ENCODE measurements at places on chromosomes 7 and 10. TPM values are rescaled to one million over a fixed set of nuclear protein-coding genes. Genes with fewer than 3 reads are reported as not detected.

CALHM3 gene
- not detected for total RNA-seq

LYZL1 gene
- not detected for total RNA-seq

DNA sequence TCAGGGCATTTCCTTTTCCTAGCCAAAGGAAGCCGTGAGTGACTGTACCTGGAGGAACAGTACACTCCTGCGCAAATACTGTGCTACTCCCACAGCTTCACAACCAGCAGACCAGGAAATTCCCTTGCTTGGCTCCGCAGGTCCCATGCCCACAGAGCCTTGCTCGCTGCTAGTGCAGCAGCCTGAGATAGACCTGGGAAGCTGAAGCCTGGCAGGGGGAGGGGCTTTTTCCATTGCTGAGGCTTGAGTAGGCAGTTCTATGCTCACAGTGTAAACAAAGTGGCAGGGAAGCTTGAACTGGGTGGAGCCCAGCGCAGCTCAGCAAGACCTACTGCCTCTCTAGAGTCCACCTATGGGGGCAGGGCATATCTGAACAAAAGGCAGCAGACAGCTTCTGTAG, 291.2 kb downstream of the HGF start:
- no peak overlapping the region for H3K27ac ChIP-seq
- no peaks in the 10 kb centered on the region for H3K27me3 ChIP-seq
- no peak overlapping the region for H3K4me3 ChIP-seq
- no peaks in the 10 kb centered on the region for H3K36me3 ChIP-seq
- no peaks in the 10 kb centered on the region for H3K4me1 ChIP-seq

DNA sequence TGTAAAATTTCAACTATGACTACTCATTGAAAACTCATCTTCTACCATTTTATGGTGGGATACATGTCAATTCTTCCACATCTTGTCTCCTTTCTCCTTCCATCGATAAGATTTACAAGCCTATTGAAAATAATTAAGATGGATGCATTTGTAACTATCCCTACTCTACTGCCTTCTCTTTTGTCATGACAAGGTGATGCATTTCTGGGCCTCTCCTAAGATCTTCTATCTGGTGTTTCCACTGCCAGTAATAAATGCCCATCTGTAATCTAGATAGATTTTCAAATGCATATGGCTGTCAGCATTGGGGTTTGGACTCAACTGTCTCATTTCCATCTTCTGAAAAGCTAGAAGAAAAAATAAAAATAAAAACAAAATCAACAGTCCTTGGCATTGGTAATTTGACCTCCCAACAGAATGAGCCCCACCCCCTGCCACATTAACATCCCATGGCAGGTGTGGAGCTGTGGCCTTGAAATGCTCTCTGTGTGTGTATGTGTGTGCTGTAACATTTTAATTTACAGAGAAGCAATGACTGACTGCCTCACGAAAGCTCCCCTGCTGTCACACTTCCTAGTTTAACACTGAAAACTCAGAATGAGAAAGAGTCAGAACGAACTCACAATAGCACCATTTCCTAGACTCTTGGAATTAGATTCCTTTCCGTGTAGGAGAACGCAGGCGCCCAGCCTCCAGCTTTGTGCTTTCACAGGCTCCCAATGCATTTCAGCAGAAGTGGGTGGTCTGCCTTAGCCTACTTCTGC, 74.2 kb downstream of the RHOBTB1 start:
- H3K4me1 ChIP-seq: no peaks in the 10 kb centered on the region
- no peak overlapping the region for H3K27ac ChIP-seq
- no peak for DNase-seq
- no peak overlapping the region for H3K4me3 ChIP-seq
- no peaks in the 10 kb centered on the region for H3K36me3 ChIP-seq

DNA sequence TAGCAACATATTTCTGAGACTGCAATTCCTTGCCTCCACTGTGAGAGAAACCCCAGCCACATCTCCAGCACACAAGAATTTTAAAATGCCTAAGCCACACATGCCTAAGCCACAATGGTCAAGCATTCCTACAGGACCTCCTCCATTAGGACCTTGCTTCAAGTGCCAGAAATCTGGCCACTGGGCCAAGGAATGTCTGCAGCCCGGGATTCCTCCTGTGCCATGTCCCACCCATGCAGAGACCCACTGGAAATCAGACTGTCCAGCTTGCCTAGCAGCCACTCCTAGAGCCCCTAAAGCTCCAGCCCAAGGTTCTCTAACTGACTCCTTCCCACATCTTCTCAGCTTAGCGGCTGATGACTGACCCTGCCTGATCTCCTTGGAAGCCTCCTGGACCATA, 117.5 kb downstream of the AHR start:
- no peaks in the 10 kb centered on the region for H3K27me3 ChIP-seq
- H3K36me3 ChIP-seq: no peaks in the 10 kb centered on the region
- no peak for DNase-seq
- no peak overlapping the region for H3K27ac ChIP-seq
- no peak overlapping the region for H3K4me3 ChIP-seq
- H3K4me1 ChIP-seq: no peaks in the 10 kb centered on the region
